ENCODE measurements at places on chromosomes 2 and 18.
A peak's percentile ranks its signal among the peaks of the same experiment; 100 is the strongest.

GRCh38 chr2:216504376-216504762 lies 5.7 kb downstream of the RPL37A start:
- no peak for DNase-seq

GRCh38 chr18:3263132-3263700 lies 1.3 kb downstream of the MYL12B start:
- no peak for DNase-seq

GRCh38 chr2:102460467-102460866 lies 12.6 kb upstream of the SLC9A4 start:
- DNase-seq, result no peak

GRCh38 chr2:23934259-23934658 lies 6.0 kb upstream of the UBXN2A start:
- DNase-seq, result no peak

DNA sequence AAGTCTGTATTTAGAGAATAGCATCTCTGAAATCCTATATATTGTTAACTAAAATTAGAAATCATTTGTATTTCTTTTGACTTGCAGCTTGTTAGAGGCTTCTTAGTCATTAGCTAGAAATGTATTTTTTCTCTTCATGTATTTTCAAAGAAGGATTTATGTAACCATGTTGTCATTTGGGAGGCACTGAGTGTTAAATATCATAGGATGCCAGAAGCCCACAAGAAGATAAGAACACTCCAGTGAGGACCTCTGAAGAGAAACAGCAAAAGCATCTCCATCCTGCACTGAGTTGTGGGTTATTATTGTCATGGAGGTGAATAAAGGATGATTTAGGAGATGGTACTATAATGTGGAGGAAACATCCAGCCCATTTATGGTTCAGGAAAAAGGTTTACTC lies 93.5 kb downstream of the UBE2E3 start:
- no peak for DNase-seq

DNA sequence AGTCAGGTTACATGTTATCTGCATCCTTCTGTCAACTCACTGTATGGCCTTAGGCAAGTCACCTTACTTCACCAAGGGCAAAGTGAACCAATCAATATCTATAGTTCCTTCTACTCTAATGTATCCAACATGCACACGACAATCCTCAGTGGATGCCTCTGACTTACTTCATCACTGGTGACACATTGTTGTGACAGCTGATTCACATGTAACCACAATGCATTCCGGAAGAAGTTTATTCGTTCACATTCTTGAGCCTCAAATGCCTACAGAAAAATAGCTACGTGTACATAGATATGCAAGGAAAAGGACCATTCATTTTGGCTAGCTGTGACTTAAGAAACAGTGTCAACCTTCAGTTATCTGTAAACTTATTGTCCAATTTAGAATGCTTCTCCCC lies 26.3 kb upstream of the EPG5 start:
- peak; percentile 66 for DNase-seq

DNA sequence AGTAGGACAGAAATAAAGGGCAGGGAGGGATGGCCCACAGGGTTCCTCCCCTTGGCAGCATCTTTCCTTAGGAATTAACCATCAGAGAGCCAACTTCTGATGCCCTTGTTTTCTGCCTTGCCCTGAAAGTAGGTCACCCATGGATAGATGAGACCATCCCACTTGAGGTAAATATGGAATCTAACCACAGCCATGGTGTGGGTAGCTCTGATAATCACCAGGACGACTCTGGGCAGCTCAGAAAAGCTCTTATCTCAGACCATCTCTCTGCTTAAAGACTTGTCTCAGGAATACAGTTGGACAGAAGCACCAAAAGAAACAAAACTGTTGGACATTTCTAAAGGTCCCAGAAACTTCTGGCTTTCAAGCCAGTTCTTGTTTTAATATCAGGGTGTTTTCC lies 101.4 kb upstream of the CELF4 start:
- DNase-seq, result no peak

DNA sequence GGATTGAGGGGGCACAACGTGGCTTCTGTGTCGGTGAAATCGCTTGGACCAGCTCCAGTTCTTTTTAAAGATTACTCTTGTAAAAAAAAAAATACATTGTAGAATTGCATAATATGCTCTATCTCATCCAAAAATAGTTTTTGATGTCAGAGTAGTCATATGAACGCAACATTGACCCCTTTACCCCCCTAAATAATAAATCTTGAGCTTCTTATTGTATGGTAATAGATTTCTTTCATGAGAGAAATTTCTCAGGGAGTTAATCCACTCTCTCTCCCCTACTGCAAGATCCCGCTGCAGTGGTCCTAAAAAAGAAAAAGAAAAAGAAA lies 50.2 kb upstream of the PAIP2B start:
- DNase-seq, result no peak

- peak; percentile 86 for DNase-seq
Observed at GRCh38 chr2:238426568-238427434, at the start of gene ASB1. Gene ASB1 (plus strand): TSS chr2:238426927. CDS start chr2:238427071, 144 bp downstream.

GRCh38 chr2:200509235-200509611 lies 645 bp downstream of the KCTD18 start:
- peak; percentile 9 for DNase-seq

- DNase-seq, result no peak
Observed at GRCh38 chr2:54668711-54669110, 54.8 kb upstream of the EML6 start.

GRCh38 chr2:14647714-14648113 lies 15.2 kb downstream of the LRATD1 start:
- DNase-seq, result no peak

- no peak for DNase-seq
Observed at GRCh38 chr18:10518595-10519255, 7.1 kb upstream of the NAPG start.

- no peak for DNase-seq
Observed at GRCh38 chr2:15753811-15754702, 162.4 kb downstream of the DDX1 start.

DNA sequence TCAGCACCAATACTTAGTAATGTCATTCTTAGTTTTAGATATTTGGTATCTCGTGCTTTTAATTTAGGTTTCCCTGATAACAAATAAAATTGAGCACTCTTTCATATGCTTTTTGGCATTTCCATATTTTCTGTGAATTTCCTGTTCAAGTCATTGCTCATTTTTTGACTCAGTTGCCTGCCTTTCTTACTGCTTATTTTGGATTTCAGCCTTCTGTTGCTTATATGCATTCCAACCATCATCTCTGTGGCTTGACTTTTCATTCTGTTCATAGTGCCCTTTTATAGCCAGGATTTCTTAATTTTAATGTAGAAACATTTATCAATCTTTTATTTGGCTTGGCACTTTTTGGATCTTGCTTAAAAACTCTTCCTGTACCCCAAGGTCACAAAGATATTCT lies 14.5 kb upstream of the KIF3C start:
- DNase-seq, result no peak

- no peak for DNase-seq
Observed at GRCh38 chr18:46096651-46097300, 1.3 kb downstream of the ATP5F1A start.

- peak; percentile 32 for DNase-seq
Observed at GRCh38 chr2:55159037-55159651, 72.9 kb downstream of the CLHC1 start.

- DNase-seq, result no peak
Observed at GRCh38 chr18:22335731-22336198, 82.0 kb downstream of the CTAGE1 start.

DNA sequence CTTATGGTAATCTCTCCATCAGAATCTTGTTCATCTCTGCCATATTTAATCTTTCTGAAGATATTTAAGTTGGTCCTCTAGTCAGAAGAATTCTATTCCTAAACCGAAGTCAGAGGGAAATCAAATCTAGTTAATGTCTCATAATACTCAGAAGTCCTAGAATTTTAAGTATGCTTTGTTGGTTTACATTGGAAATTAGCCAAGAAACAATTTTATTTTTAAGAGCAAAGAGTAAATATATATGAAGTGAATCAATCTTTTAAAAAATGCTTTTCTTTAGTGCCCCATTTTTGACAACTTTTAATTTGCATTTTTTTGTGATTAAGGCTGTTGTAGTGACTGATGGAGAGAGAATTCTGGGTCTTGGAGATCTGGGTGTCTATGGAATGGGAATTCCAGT lies 38.1 kb downstream of the ME2 start:
- DNase-seq, result no peak

GRCh38 chr2:236714080-236714479 lies 144.5 kb downstream of the ACKR3 start:
- no peak for DNase-seq

GRCh38 chr18:24446953-24447538 lies 13.4 kb upstream of the HRH4 start:
- DNase-seq, result no peak

GRCh38 chr2:170408461-170409163 lies 230.7 kb downstream of the MYO3B start:
- no peak for DNase-seq

DNA sequence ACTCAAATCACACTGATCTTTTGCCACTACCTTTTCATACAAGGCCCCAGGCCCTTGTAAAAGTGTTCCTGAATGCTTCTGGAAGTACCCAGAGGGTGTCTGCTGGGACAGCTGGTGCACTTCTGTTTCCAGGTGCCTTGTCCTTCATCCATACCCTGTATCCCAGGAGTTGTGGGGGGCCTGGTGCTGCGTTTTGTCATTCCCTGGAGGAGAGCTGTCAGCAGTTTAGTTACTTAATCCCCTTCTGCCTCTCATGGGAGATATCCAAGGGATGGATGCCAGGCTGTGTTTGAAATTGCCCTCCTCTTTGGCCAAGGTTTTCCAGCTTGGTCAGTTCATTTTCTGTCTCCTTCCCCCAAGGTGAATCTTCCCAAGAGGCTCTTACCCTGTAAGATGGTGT lies 158.3 kb downstream of the WDSUB1 start:
- DNase-seq, result no peak

- DNase-seq, result peak; percentile 73
Observed at GRCh38 chr2:172249334-172249733, 146.6 kb upstream of the DLX2 start.

DNA sequence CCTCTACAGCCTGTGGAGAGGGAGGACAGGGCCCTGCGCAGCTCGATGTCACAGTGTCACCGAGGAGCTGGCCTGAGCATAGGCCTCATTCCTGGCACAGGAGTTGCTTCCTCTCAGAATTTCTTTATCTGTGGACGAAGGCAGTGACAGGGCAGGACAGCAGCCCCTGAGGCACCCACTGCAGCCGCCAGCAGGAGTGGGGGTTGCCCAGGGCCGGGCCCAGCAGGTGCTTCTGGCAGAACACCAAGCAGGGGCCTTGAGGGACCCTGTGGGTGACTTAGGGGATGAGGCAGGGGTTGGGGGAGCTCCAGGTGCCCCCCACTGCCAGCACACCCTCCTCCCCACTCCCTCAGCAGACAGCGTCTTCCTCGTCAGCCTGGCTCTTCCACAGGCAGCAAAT lies 290.0 kb downstream of the PHLPP1 start:
- no peak for DNase-seq

DNA sequence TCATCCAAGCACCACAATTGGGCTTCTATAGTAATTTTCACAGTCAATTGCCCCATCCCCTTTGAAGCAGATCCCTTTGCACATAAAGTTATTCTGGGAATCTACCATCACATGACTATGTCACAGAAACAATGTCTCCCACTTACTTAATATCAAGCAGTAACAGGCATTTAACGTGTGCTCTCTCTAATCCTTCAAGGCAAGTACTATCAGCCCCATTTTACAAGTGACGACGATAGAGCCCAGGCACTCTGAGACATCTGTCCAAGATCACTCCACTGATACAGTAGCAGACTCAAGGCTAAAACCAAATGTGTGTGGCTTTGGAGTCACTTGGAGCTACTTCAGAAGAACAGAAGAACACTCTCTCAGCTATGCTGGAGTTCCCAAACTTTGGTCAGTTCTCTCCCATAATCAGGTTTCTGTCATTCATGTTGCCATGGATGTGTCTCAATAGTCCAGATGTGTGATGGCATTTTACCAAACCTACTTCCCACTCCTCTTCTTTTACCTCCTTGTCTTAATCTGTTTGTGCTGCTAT lies 39.7 kb downstream of the PID1 start:
- no peak for DNase-seq

DNA sequence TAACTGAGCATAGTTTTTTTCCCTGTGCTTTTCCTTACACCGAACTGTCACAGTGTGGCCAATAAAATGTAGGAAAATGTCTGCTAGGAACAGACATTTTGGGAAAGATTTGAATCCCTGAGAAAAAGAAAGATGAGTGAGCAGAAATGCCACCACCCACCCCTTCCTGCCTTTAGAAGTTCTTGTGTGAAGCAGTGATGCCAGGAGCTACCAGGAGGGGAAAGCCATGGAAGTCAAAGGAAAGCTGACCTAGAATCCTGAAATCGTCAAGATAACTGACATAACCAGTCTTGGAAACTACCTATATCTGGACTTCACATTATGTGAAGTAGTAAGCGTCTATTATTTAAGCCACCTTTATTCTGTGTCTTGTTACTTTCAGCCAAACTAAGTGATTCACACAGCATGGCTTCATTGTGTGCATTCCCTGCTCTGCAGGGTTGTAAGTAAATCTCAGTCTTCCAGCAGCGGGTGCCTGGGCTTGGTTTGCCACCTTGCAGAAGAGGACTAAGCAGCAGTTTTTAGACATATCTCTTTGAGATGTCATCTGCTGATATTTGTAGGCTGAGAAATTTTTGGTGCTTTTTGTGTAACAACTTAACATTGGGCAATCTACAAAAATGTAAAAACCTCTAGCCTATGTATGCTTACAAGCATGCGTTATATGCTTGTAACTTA lies 11.2 kb upstream of the SPRED2 start:
- DNase-seq, result no peak

DNA sequence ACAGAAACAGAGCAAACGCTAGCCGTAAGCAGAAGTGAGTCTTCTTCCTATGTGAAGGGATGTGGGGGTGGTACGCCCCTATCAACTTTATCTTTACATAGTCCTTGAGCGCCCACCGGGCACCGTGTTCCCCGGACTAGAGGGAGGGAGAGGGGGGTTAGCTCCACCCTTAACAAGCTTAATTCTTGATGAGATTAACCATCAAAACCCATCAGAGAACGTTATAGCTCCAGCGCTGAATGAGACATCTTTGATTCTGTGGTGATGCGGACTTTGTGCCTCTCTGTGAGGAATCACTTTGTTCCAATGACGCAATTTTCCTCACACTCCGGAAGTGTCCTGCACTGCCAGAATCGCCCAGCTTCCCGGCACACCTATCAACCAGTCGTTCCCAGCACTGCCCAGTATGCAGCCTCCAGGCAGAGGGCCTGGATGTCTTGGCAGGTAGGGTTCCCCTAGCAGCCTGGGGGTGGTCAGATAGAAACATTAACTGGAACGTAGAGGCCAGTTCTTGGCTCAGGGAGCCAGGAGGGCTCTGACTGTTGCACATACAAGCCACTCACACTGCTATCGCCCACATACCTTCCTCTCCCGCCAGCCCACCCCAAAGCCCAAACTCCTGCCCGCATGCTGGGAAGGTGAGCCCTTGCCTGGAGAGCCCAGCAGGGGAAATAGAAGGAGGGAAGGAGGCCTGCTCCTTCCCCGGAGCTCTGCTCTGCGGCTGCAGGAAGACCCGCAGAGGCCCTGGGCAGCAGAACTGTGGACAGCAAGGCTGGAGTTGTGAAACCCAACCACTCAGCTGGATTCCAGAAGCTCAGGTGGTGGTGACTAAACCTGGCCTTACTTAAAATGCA lies 1.9 kb upstream of the ODC1 start:
- peak; percentile 78 for DNase-seq

GRCh38 chr2:65299246-65299645 lies 71.6 kb downstream of the ACTR2 start:
- peak; percentile 30 for DNase-seq

GRCh38 chr2:146651361-146651760 lies 1193.5 kb upstream of the ACVR2A start:
- no peak for DNase-seq

GRCh38 chr2:130378898-130379214 lies 23.0 kb downstream of the PTPN18 start:
- no peak for DNase-seq

Measured in epithelial cell of esophagus (primary cell).